NCI-H510A (cell line): ENCODE measurements at places on chromosomes 13 and 19.

DNA sequence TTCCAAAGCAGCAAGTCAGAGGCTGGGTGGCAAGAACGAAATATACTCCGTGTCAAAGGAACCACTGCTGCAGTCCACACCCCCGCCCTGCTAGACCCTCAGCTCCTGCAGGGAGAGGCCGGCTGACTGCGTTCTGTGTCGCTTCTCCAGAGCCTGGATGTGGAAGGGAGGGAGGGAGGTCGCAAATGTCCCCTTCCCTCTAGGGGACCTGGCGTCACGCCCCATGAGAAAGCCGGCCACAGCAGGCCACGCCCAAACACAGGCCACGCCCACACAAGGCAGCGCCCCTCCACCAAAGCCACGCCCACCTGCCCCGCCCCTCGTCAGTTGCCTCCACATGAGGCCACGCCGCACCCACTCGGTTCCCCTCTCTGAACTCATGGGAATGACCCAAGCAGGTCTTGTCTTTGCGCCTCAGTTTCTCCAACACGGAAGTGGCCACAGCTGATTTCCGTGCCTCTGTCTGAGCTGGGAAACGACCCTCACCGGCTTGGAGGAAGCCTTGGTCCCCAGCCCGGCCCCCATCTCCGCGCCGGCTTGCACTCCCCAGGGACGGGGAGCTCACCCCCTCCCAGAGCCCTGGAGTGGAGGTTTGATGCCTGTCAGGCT lies 38.4 kb upstream of the TCF3 start:
- no peak for DNase-seq

DNA sequence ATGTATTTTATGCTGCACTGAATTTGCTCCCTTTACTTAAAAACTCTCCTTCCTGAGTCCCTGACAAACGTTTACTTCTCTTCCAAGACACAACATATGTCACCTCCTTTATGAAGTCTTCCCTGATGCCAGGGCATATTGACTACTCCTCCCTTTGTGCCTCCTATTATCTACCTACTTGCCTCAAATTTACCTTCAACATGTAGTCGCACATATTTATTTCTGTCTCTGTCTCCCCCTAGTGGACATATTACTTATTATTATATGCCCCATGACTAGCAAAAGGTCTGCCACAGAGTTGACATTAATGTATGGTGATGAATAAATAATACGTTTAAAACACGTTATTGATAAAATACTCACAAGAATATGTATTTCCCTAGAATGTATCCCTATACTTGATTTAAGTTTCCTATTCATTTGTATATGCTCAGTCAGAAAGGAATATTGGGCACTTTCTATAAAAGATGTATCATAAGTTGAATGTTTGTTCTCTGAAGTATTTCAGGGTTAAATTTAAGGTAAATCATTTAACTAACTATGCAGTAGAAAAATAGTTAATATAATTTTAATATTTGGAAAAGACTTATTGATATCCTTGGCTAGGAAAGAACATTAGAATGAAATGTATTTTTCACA lies 250.3 kb upstream of the ATXN8OS start:
- peak; percentile 8 for DNase-seq

DNA sequence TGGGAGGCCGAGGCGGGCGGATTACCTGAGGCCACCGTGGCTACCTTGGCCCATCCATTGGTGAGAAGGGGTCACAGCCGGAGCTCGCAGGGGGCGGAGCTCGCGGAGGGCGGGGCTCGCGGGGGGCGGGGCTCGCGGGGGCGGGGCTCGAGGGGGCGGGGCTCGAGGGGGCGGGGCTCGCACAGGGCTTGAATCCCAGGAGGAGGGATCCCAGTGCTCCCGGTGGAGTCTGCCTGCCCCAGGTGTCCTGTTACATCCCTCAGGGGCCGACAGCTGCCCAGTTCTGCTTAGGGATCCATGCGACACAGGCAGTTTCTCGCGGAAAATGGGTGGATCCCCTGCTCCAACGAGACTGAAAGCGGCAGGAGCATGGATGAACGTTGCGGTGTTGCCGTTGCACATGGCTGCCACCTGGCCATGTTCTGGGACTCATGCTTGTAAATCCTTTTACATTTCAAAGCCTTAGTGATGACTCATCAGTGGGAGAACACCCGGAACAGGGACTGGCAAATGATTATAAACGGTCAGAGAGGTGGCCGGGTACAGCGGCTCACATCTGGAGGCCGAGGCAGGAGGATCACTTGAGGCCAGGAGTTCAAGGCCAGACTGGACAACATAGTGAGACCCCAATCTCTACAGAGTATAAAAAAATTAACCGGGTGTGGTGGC lies 25.1 kb downstream of the TMPRSS9 start:
- DNase-seq, result no peak

- DNase-seq, result no peak
These were observed 8.3 kb downstream of the GTF3A start for GRCh38 chr13:27432611-27433210.

DNA sequence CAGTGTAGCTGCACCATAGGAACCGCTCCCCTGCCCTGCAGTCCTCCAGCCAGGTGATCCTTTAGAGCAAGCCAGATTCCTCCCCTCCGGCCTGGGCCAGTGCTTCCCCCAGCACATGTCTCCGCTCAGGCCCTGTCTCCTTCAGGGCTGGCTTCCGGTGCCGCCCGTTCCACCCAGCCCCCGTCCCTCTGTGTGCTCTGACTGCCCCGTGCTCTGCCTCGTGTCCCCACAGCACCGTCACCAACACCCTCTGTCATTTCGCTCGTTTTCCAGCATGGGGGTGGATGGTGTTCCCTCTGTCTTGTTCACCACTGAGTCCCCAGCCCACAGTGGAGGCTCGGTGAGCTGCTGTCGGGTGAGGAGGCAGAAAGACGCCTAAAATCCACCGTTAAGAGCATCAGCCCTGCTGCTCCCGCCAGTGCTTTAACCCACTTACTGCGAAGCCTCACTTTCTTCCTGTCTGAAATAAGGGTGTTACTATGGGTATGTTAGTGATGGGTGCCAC lies 54.5 kb downstream of the TSSK6 start:
- DNase-seq, result no peak

GRCh38 chr19:18202778-18203407 lies 949 bp downstream of the RAB3A start:
- no peak for DNase-seq

- peak; percentile 33 for DNase-seq
These were observed 20.6 kb downstream of the PCDH8 start for GRCh38 chr13:52827839-52828238.

GRCh38 chr13:48158915-48159314 lies 64.0 kb upstream of the MED4 start:
- DNase-seq, result no peak

DNA sequence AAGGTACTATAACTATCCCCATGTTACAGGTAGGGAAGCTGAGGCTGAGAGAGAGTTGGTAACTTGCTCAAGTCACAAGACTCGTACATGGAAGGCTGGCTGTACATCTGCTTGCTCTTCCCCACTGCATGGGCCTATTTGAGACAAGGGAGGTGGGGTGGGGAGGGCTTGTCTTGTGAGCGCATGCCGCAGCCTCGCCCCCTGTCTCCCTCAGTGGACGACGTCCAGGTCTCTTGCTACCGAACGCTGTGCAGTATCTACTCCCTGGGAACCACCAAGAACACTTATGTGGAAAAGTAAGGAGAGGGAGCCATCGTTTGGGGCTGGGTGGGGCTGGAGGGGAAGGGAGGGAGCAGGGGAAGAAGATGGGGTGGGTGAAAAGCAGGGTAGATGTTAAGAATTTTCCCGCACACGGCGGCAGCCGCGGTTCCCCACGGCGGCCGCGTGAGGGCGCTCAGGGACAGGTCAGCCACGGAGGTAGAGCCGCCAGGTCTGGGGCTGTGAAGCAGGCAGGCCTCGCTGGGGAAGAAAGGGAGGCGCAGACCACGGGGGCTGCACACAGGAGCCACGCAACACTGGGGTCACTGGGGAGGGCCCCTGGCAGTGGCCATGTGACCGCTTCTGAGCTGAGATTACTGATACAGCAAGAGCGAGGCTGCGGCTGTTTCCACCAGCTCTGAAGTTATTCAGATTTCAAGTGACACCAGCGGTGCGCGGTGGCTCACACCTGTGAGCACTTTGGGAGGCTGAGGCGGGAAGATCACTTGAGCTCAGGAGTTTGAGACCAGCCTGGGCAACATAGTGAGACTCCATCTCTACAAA lies 81.5 kb downstream of the RYR1 start:
- DNase-seq, result peak; percentile 11

DNA sequence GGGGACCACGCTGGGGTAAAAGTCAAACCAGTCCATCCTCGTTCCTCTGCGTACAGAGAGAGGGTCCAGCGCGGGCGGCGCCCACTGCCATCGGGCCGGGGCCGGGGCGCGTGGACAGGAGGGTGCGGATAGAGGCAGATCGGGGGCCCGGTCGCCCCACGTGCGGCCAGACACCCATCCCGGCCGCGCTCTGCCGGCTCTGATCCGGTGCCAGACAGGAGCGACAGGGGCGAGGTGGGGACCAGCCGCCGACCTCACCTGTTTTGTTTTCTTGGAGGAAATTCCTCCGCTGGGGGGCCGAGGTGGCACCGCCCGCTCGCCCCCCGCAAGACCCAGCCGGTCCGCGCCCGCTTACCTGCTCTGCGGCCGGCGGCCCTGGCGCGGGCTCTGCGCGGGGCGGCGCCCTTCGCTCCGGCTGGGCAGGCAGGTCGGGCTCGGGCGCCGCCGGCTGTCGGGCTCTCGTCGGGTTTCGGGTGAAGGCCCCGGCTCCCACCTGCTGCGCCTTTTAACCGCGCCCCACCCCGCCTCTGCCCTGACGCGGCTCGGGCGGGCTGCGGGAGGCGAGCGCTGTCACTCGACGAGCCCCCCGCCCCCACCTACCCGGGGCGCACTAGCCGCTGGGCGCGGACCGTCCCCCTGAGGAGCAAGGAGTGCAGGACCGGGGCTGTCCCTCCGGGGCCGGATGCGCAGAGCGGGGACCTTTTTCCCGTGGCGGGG lies at the start of gene GJB6:
TSS of gene GJB6 (minus strand) at position 481 of the 717 bp plus-strand sequence. CDS start 8,839 bp downstream, outside the sequence.
- no peak for DNase-seq

- DNase-seq, result no peak
These were observed 21.1 kb downstream of the ARL11 start for GRCh38 chr13:49649244-49649962.

DNA sequence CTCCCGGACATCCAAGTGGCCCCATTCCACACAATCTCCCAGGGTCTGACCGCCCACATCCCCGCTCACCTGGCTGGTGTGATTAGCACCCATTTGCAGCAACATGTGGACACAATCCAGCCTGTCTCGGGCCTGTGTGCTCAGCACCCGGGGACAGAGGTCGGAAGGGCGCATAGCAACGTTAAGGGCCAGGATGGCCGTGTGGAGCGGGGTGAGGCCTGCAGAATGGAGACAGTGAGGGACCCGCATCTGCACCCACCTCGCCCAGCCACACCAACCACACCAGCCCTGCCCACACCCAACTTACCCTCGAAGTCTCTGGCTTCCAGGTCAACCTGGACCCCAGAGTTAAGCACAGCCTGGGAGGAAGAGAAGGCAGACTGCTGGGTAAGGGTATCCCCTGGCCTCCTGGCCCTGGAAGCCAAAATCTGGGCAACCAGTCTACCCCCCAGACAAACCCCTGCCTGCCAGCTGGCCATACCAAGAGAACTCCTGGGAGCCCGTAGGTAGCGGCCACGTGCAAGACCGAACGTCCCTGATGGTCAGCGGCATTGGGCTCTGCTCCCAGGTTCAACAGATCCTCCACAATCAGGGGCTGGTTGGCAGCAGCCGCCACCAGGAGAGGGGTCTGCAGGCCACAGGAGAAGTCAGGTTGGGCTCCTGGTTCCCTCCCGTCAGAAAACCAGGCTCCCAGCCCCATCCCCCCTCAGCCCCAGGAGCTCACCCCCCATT lies 4.3 kb downstream of the NFKBID start:
- no peak for DNase-seq

DNA sequence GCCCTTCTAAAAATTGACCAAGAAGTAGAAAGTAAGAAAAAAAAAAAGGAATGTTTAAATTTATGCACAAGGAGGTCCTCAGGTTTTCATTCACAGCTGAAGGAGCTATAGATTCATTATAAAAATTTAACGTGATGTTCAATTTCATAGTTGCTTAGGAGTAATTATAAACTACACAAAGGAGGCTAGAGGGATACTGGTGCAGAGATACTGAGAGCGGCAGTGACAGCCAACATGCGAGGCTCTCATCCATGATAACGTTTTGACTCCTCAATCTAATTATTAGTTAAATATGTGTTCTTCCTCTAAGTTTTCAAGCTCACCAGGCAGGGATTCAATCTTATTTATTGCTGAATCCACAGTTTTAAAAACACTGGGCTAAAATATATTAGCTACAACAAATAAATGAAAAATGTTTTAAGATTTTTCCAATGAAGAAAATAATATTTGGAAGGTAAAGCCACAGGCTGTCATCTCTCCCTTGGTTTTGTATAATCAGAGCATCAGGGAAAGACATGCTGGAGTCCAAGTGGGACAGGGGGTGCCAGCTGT lies 49.8 kb upstream of the TRPC4 start:
- DNase-seq, result no peak

- no peak for DNase-seq
These were observed 5.7 kb downstream of the ACTN4 start for GRCh38 chr19:38653028-38653571.

DNA sequence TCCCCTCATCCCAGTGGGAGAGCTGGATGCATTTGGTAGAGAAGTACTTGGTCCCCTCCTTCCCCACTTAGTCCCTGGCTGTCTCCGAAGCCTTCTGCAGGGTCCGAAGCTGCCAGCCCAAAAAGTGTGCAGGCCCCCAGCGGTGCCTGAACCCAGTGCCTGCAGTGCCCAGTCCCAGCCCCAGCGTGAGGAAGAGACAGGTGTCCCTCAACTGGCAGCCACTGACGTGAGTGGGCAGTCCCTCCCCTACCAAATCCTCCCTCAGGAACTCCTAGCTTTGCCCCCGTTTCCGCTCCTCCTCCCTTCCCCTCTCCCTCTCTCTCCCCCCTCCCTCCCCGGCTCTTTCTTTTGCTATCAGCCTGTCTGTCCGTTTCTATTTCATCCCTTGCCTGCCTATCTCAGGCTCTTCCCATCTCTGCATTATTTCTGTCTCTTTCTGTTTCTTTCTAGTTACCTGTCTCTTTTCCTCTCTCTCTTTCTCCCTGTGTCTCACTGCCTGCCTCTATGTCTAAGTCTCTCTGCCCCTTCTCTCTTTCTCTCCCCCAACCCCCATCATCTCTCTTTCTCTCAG lies 1.8 kb upstream of the LTBP4 start:
- no peak for DNase-seq

DNA sequence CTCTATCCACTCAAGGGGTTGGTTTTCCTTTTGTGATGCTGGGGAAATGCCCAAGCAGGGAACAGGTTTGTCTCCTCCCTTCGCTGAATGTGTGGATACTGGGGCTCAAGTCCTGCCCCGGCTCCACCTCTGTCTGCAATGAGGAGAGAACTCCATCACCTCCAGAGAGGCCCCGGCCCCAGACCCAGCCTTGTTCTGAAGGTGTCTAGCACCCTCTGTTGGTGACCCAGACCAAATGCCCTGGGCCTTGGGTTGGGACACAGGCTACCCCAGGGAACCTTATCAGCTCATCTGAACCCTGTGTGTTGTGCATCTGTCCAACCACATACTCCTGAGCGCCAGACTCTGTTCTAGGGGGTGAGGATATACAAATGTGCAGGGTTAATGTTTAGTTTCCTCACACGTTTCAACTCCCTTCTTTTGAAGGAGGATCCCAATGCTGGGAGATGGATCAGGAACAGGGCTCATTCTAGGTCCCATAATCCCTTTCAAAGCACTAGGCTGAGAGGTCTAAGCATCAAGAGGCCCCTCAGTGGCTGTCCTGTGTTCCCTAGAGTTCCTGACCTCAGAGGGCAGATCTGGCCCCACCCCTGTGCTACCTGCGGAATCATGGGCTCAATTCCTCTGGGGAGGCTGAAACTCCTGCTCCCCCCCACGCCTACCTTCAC lies 112.5 kb upstream of the SLC7A1 start:
- no peak for DNase-seq
